ENCODE measurements at places on chromosomes 2 and 18.

- DNase-seq: no peak
Measured at GRCh38 chr2:167191588-167191987, 303.3 kb downstream of the XIRP2 start.

GRCh38 chr2:108401800-108402199, 24.0 kb downstream of the SULT1C4 start:
- DNase-seq: no peak

DNA sequence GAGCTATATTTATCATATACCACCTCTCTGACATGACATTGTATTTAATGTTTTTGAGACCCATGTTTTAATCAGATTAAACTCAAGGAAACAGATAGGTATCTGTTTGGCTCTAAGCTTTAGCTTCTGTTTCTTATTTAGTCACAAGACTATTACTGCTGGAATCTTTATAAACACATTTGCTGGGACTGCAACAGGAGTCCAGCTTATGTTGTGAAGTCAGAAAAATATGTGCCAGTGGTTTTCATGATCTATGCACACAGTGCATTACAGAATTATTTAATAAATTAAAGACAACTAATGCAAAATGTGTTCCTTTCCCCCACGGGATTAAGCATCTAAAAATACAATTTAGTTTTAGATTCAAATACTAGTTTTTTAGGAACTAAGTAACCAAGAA, 338.9 kb downstream of the ZEB2 start:
- no peak for DNase-seq

GRCh38 chr2:29724282-29724681, 197.1 kb downstream of the ALK start:
- no peak for DNase-seq

Data from GM12878 (cell line).